CD4-positive, alpha-beta T cell treated with Interleukin-1 beta for 1 hour (primary cell): ENCODE measurements at places on chromosomes 16 and 17.
A peak's percentile ranks its signal among the peaks of the same experiment; 100 is the strongest.

DNA sequence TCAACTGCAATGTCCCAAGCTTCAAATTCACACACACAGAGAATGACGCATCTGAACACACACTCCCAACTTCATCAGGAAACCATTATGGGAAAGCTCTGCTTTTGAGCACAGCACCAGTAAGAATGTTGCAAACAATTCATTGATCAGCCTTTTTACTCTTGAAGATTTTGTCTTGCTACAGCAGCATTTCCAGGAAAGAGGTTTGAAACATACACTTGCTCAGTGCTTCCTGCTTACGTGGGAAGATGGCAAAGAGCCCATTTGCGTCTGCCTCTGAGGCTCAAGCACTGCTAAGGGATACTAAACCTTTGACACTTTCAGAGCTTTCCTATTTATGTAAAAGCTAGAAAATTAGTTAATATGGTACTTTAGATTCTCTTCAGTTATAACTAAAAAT, 77.2 kb upstream of the MON1B start:
- no peak for DNase-seq

GRCh38 chr17:28712032-28712704, 480 bp upstream of the PROCA1 start:
- DNase-seq = peak; percentile 77

DNA sequence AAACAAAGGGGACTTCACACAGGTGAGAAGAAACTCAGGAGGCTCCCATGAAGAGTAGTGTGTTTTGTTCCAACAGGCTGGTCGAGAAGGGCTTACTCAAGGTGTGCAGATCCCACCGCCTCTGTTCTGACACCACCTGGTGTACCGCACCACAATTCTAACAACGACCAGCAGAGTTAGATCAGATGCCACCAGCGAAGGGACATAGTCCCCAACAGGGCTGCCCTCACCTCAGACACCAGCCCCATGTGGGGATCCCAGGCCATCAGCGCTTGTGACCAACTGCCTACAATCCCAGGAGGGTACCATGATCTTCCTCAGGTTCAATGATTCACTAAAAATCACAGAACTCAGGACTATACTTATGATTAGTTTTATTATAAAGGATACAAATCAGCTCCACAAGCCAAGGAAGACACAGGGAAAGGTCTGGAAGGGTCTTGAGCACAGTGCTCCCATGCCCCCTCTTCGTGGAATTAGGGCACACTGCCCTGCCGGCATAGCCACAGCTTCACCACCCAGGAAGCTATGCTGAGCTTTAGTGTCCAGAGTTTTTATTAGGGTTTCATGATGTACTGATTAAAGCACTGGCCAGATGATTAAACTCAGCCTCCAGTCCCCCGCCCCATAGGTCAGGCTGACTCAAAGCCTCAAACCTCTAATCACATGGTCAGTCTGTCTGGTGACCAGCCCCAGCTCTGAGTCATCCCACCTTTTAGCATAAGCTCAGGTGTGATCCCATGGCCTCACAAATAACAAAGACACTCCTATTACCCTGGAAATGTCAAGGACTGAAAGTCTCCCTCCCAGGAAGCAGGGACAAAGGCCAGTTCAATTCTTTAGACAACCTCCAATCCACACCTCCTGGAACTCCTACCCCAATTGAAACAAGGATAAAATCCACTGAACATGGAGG, 26.0 kb downstream of the TRIM25 start:
- DNase-seq = no peak

- DNase-seq = no peak
These were observed 219.7 kb upstream of the HSBP1 start for GRCh38 chr16:83588070-83588469.

- DNase-seq = no peak
These were observed 43.2 kb upstream of the METRNL start for GRCh38 chr17:83036193-83036592.

- peak; percentile 38 for DNase-seq
These were observed 10.6 kb downstream of the KSR1 start for GRCh38 chr17:27466743-27467375.

DNA sequence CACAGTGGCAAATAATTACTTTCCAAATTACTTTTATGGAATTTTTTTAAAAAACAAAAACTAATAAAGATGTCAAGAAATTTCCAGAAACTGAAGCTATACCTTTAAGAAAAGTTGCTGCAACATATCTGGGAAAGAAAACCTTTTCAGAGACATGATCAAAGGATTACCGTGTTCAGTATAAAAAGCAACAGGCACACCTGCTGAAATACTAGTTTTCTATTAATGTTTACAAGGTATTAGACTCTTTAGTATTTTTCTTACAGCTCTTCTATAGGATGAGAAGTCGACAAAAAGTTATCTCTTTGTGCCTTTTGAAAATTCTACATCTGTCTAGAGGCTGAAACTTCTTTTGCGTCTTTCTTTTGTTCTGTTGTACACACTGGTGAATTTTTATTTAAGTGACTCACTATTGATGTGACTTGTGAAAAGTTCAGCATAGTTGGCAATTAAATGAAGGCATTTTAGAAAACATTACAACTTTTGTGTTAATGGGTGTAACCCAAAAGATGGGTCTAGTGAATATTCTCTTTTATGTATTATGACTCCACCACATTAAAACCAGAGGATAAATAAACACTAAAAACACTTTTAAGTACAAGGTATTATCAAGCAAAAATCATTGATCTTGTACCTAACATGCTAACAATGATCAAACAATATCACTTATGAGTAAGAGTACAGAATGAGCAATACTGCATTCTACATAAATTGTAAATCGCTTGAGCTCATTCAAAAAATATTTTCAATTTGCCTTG, 23.8 kb downstream of the NACA2 start:
- no peak for DNase-seq

DNA sequence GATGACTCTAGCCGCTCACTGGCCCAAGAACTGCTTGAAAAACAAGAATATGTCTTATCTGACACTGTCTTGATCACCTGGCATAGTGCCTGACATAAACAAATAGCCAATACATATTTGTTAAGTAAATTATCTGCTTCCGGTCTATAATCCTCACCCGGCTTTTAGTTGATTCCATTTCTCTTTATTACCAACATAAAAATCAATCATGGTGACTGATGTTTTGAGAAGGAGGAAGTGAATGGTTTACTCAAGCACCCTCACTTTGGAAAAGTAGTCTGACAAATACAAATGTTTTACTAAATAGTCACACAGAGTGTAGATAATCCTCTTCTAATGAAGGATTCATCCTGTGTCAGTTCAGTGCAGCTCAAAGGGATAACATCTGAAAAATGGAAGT, 47.0 kb downstream of the SKAP1 start:
- no peak for DNase-seq

- no peak for DNase-seq
These were observed 1161.5 kb downstream of the CDH11 start for GRCh38 chr16:63960321-63960720.

DNA sequence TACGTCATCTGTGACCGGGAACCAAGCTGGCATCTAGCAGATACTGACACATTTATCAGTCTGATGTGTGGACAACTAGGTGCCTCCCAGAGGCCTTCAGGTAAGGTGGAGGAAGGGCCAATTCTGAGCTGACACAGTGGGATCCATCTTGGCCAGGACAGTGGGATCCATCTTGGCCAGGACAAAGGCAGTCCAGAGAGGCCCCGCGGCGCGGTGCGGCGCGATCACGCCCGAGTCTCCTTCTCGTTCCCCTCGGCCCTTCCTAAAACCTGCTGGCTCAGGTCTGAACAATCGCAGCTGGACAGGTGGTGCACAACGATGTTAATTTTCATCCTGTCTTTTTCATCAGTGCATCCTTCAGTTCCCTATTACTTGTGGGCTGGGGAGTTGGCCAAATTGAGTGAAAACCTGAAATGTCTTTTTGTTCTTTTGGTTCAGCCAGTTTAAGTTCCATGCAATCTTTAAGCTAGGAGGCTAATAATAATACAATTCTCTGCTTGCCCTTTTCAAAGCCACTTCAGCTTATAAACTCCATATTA, 486 bp upstream of the WSB1 start:
- DNase-seq = no peak
